Glutamatergic neuron (in vitro differentiated cells): ENCODE measurements at places on chromosomes 16 and 17.
A peak's percentile ranks its signal among the peaks of the same experiment; 100 is the strongest.

- no peak overlapping the region for H3K4me3 ChIP-seq
- peaks cover 6% of the 10 kb centered on the region for H3K36me3 ChIP-seq
- peak overlapping the region; percentile 40 for H3K27ac ChIP-seq
- H3K4me1 ChIP-seq: peaks cover 28% of the 10 kb centered on the region
- DNase-seq: no peak
Measured at GRCh38 chr16:66513111-66513723, 36.7 kb downstream of the TK2 start.

DNA sequence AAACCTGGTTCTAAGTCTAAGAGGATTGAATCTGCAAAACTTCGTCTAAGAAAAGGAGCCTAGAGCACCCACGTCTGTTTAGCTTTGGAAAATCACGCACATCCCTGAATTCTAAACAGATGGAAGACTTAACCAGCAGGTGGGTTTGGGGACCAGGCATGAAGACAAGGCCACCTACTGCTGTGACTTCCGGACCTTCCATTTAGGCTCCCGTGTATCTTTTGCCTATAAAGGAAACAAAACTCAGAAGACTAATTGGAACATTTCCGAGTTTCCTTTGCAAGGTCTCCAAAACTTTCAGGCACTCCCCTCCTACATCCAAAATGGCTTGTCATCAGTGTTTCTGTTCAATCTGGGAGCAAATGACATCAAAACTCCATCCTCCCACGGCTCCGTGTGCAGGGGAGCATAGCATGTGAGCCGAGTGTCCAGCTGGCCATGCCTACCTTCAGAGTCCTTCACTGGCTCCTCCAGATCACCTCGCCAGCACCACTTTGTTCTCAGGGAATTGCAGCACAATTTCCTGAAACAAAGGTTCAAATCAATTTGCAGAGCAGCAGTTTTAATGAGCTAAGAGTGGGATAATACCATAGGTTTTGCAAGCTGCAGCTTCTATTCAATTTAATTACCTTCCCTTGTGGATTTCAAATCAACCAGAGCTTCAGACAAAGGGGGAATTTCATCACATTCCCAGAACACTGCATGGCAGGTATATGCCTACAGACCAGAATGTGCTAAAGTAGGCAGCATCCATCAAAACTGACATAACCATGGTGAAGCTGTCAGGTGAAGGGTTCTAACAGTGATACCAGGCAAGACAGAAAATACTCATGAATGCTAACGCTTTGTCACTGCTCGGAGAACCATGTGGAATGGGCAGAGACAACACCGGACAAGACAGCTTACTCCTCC lies 23.5 kb downstream of the CACNG1 start:
- peak overlapping the region; percentile 59 for H3K27ac ChIP-seq
- H3K27me3 ChIP-seq: no peaks in the 10 kb centered on the region
- DNase-seq: no peak
- H3K36me3 ChIP-seq: peaks cover 6% of the 10 kb centered on the region
- H3K4me1 ChIP-seq: peaks cover 23% of the 10 kb centered on the region
- peak overlapping the region; percentile 16 for H3K4me3 ChIP-seq

GRCh38 chr16:31875928-31876547 lies 2.4 kb downstream of the ZNF267 start:
- H3K36me3 ChIP-seq: no peaks in the 10 kb centered on the region
- no peak overlapping the region for H3K4me3 ChIP-seq
- peaks cover 15% of the 10 kb centered on the region for H3K4me1 ChIP-seq

DNA sequence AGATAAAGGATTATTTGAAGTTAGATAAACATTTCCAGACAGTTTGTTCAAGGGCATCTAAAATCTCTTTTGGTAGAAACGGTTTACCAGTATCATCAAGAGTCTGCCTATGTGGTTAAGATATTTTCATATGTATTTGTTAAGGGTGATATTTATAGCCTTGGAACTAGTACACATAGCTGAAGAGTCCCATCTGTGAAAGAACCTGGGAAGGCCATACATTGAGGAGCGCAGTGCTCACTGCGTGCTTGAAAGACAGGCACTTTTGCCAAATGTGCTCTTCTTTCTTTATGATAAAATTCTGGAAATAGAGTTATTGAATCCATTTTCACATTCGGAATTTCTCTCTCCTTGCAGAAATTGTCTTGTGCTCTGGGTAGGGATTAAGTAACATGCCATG lies 7.7 kb downstream of the IGSF6 start:
- no peak overlapping the region for H3K27ac ChIP-seq
- H3K36me3 ChIP-seq: no peaks in the 10 kb centered on the region
- no peak for DNase-seq
- peaks cover 4% of the 10 kb centered on the region for H3K4me1 ChIP-seq

GRCh38 chr16:23288209-23288608 lies 13.9 kb upstream of the SCNN1B start:
- H3K36me3 ChIP-seq: no peaks in the 10 kb centered on the region
- no peak overlapping the region for H3K27ac ChIP-seq
- no peak for DNase-seq
- H3K27me3 ChIP-seq: peaks cover 1% of the 10 kb centered on the region

GRCh38 chr16:539901-540530 lies 12.5 kb downstream of the CAPN15 start:
- no peak for DNase-seq
- no peak overlapping the region for H3K27ac ChIP-seq
- H3K27me3 ChIP-seq: no peaks in the 10 kb centered on the region
- H3K4me3 ChIP-seq: no peak overlapping the region
- H3K4me1 ChIP-seq: no peaks in the 10 kb centered on the region
- H3K36me3 ChIP-seq: no peaks in the 10 kb centered on the region

DNA sequence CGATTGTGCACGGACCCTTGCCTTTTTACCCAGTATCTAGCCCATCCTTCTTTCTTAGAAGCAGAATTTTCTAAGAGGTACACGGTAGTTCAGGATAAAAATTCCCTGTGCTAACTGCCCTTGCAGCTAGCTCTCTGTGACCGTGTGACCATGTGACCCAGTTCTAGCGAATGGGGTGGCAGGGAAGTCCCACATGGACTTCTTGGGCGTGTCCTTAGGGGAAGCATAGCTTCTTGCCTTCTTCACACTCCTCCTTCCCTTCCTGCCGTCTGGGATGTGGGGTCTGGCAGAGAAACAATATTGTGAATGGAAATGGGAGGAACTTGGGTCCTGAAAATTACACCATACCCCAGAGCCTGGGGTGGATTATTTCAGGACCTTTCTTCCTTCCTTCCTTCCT lies 670.7 kb downstream of the MAF start:
- no peak overlapping the region for H3K27ac ChIP-seq
- no peak overlapping the region for H3K4me3 ChIP-seq
- H3K36me3 ChIP-seq: no peaks in the 10 kb centered on the region
- no peak for DNase-seq
- H3K27me3 ChIP-seq: peaks cover 3% of the 10 kb centered on the region
- peaks cover 12% of the 10 kb centered on the region for H3K4me1 ChIP-seq

GRCh38 chr17:8459107-8459506 lies 23.4 kb downstream of the NDEL1 start:
- H3K4me1 ChIP-seq: peaks cover 6% of the 10 kb centered on the region
- no peak overlapping the region for H3K4me3 ChIP-seq
- H3K27me3 ChIP-seq: peaks cover 2% of the 10 kb centered on the region
- no peak overlapping the region for H3K27ac ChIP-seq

GRCh38 chr17:69607162-69607834 lies 192.8 kb downstream of the MAP2K6 start:
- H3K36me3 ChIP-seq: no peaks in the 10 kb centered on the region
- H3K4me3 ChIP-seq: no peak overlapping the region
- H3K4me1 ChIP-seq: peaks cover 2% of the 10 kb centered on the region
- peak; percentile 71 for DNase-seq
